Pulmonary artery endothelial cell (primary cell): ENCODE measurements at places on chromosomes 11 and 22.

DNA sequence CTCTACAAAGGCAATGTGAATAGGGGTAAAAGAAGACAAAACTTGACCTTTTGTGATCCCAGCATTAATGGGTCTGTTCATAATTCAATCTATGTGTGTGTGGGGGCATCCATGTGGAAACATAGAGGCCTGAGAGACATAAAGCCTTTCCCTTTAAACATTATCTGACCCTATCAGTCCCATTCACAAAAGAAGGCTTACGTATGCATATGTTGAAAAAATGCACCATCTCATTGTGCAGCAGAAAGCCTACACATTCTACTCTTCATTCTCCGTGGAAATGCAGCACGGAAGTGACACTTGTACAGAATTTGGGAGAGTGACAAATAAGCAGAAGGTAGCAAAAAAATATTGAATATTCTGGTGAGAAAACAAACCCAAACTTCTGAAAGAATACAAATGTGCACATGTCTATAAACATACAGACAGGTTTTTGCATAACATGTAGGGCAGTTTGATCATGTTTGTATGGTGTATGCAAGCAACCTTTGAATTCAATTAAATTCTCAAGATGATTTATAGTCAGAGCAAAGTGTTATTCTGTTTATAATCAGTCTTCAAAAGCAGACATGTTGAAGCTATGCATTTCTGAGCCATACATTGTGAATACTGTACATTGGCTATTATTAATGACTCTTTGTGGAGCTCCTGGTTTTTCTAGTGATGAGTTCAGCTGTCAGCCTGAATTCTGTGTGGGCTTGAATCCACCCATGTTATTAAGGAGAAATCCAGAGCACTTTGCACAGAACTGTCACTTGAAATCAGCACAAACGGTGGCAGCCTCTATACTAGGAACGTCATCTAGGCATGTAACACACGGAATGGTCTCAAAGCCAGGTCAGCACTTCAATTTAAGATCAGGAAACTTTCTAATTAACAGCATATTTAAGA, 236.8 kb downstream of the DCDC1 start:
- DNase-seq, result no peak

DNA sequence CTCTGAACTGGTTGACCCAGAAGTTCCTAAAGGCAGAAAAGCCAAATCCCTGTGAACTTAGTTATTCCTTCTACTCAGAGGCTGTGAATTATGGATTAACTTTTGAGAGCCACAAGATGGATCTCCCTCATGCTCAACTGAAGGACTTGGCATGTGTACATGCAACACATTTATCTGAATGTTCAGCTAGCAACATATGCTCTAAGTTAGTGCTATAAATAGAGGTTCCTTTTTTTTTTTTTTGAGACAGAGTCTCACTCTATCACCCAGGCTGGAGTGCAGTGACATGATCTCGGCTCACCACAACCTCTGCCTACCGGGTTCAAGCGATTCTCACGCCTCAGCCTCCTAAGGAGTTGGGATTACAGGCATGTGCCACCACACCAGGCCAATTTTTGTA, 40.1 kb downstream of the EIF4ENIF1 start:
- no peak for DNase-seq

- DNase-seq, result no peak
These were observed 14.5 kb downstream of the CSRP3 start for GRCh38 chr11:19187114-19187832.

- no peak for DNase-seq
These were observed 5.2 kb downstream of the ACP2 start for GRCh38 chr11:47243454-47243853.
